Tibial nerve (tissue), 4 donors: ENCODE measurements at places on chromosomes 6 and 20. TPM values are rescaled to one million over a fixed set of nuclear protein-coding genes. Genes with fewer than 3 reads are reported as not detected.

GRCh38 chr6:92864966-92865555 is 554.3 kb downstream of the EPHA7 start:
- DNase-seq = no peak

GRCh38 chr6:167815296-167815980 is 11.3 kb upstream of the AFDN start:
- DNase-seq = no peak

The VGLL2 gene
- not detected for total RNA-seq

- no peak for DNase-seq
Observed at GRCh38 chr20:59364611-59365010, 64.2 kb downstream of the EDN3 start.

DNA sequence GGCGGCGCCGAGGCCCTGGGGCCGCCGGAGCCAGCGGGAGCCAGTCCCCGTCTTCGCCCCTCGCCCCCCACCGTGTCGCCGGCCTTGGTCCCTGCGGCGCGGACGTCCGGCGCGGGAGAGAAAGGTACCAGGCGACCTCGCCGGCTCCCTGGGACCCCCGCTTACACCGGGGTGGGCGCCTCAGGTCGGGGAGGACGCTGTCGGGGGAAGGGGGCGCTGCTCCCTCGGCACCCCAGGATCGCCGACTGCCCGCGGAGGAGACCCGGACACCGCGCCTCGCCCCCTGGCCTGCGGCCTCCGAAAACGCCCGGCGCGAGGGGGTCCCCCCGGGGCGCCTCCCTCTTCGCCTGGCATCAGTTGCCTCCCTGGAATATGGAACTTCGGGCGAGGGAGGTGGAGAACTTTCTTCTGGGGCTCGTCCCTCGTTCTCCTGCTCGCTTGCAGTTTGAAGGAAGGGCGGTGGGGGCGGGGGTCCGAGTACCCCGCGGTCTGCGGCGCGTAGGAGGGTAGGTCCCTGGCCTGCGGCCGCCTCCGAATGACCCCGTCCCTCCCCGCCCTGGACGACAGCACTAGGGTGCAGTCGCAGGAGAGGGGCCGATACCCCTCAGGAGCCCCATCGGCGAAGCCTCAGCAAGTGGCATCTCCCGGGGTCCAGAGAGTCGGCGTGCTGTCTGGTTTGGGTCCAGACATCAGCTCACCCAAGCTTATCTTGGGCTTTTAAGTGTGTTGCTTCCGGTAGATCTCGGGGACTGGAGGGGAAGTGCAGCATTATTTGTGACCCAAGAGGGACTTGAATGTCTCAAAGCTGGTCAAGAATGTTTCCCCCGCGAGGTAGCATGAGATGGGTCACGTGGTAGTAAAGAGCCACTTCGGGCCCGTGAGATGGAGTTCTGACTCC is 549 bp downstream of the ANKRD6 start:
- no peak for DNase-seq

DNA sequence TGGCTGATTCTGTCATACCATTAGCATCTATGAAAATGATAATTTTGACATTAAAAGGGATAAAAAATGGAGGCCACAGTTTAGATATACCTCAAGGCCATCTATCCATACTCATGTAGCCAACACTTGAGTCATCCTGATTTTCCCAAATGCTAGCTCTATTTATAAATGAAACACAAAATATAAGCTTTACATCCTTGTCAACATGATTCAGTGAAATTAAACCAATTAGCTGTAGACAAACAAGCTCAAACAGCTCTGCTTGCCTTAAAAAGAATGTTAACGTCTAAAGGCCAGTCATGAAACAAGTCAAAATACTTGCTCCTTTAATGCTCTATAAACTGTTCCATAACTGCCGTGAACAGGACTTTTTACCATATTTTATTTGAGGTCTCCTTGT is 40.3 kb downstream of the ABRACL start:
- no peak for DNase-seq

GRCh38 chr6:27777614-27778355 is 134.4 kb downstream of the OR2B2 start:
- no peak for DNase-seq

- DNase-seq = no peak
Observed at GRCh38 chr6:54601600-54602300, 244.8 kb upstream of the FAM83B start.

DNA sequence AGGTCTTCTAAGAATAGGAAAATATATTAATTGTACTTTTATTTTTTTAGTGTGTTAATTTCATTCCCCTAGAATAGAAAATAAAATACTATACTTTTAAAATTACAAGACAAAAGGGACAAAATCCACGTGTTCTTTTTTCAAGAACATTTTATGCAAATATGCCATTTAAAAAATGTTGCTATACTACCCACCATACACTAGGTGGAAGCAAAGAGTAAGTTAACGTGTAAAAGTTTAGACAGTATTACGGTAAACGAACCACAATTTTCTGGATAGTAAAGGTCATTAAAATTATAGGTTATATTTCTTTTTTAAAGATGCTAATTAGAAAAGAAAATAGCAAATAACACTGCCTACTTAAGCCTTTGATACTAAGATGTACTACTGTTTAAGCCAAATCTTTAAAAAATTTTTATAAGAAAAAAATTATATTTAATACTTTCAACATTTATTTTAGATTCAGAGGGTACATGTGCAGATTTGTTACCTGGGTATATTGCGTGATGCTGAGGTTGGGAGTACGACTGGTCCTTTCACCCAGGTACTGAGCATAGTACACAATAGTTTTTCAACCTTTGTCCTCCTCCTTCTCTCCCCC is 287.6 kb downstream of the PHF3 start:
- no peak for DNase-seq

DNA sequence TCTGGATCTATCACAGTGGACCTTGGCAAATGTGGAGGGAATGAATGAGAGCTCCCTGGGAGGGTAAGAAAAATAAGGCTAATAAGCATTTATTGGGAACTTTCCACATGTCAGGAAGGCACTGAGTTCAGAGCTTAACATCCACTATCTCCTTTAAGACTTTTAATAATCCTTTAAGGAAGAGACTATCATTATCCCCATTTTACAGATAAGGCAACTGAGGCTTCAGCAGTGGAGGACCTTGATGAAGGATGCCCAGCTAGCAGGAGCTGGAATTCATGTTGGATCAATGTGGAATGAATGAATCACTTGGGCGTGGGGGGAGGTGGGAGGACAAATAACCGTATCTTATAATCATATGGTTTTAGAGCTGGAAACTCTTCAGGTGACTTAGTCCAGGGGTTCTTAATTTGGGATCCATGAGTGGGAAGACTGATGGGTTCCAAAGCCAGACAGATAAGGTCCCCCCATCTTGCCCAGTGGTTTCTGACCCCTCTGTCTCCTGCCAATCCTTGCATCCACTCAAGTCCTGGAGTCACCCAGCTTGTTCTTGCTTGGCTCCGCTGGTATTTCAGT is 54.9 kb downstream of the CD40 start:
- DNase-seq = no peak

DNA sequence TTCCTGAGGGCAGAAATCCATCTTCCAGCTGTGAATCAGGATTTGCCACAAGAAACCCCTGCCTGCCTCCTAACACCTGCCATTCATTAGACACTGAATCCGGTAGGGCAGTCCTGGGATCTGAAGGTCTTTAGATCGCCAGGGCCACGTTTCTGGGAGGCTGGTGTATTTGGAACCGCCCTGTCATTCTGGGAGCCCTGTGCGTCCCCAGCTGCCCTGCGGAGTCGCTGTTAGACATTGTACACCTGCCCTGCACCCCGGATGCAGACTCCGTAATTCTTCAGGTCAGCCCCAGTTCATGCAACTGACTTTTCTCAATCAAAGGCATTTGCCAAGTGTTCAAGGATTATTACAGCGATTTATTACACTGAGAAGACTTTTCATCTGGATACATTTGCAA is 193.2 kb downstream of the TBC1D7 start:
- DNase-seq = no peak

The GSTA2 gene
- total RNA-seq = not detected

DNA sequence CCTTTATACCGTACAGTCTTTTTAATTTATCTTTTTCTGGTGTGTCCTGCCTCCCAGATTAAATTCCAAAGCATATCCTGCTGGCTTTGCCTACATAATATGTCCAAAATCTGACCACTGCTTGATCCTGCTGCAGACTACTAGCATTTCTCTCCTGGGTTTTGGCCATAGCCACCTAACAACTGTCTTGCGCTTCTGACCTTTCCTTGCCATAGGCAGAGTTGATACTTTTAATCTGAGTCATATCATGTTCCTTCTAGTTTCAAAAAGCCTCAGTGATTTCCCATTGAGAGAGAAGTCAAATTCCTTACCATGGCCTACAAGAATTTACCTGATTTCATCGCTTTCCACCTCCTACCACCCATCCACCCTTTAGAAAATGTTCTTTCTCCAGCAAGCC is 104.8 kb downstream of the BCKDHB start:
- no peak for DNase-seq

- no peak for DNase-seq
Observed at GRCh38 chr20:46699651-46700359, 9.6 kb upstream of the SLC2A10 start.

GRCh38 chr6:22444330-22444729 is 125.0 kb upstream of the HDGFL1 start:
- no peak for DNase-seq

DNA sequence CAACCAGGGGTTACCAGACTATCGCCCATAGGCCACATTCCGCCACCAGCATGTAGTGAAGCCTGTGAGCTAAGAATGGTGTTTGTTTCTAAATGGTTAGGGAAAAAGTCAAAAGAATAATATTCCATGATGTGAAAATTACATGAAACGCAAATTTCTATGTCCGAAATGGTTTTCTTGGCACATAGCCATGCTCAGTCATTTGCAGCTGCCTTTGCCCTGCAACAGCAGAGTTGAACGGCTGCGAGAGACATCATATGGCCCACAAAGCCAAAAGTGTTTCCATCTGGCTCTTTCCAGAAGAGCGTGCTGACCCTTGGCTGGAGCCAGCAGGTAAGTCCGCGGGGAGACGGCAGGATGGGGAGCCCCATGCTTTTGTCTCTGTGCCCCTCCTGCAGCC is 60.7 kb downstream of the FAM120B start:
- no peak for DNase-seq

The ENPP4 gene
- 19.2 TPM for total RNA-seq

DNA sequence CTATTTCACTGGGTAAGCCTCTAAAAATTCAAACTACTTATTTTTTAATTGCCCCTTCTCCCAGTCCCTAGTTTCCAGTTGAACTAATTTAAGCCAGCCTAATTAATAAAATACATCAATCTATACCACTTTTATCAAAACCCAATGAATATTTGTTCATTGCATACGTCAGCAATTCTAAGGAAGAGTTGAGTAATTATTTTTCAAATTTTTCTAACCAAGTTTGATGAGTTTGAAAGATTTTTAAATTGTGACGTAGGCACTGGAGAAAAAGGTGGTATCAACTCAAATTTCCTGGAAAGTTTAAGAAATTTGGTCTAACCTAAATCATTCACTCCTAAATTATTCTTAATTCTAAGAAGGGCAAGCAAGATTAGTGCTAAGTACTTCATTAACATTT is 35.7 kb downstream of the COL21A1 start:
- DNase-seq = no peak

DNA sequence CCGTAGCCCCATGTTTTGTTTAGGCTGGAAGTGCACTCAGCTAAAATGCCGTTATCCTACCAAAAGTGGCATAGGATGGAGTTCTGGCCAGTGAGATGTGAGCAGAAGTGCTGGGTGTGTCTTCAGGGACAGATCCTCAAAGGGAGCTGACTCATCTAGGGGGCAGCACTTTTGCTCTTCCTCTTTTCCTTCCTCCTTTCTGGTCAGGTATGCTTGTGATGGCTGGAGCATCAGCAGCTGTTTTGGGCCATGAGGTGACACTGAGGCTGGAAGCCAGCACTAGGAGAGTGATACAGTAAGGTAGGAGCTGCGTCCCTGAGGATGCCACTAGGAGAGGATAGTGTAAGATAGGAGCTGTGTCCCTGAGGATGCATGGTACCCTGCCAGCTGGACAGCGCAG is 4.6 kb upstream of the OSBPL2 start:
- no peak for DNase-seq

GRCh38 chr20:61184194-61184593 is 67.9 kb upstream of the CDH4 start:
- DNase-seq = no peak

GRCh38 chr20:35791821-35792220 is 20.0 kb downstream of the PHF20 start:
- DNase-seq = no peak

The PLN gene
- 11.7 TPM for total RNA-seq

The MACROD2 gene
- total RNA-seq = 4.0 TPM

The HAO1 gene
- total RNA-seq = not detected

GRCh38 chr20:58882704-58883089 is 30.2 kb downstream of the GNAS start:
- no peak for DNase-seq

DNA sequence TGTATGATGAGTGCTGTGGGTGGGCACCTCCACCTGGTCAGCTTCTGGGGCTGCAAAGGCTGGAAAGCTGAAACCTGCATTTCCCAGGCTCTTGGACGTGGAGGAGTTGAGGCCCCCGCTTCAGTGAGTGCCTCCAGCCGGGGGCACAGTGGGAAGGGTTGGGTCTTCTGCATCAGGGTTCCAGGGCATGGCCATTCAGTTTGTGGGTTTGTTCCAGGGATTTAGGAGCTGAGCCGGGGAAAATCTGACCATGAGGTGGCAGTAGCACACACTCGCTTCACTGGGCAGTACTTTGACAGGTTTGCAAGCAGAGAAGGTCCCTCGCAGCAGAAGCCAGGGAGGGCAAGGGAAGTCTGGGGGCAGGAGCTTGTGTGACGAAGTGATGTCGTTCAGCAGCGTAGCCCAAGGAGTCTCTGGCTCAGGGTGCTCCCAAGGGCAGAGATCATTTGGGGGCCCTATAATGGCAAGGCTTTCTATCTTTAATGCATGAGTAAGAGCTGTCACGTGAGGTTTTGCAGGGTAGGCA is 69.5 kb upstream of the SULF2 start:
- DNase-seq = no peak

GRCh38 chr20:44471481-44471882 is 4.2 kb upstream of the TTPAL start:
- DNase-seq = no peak

GRCh38 chr20:6595704-6596103 is 171.8 kb upstream of the BMP2 start:
- no peak for DNase-seq

DNA sequence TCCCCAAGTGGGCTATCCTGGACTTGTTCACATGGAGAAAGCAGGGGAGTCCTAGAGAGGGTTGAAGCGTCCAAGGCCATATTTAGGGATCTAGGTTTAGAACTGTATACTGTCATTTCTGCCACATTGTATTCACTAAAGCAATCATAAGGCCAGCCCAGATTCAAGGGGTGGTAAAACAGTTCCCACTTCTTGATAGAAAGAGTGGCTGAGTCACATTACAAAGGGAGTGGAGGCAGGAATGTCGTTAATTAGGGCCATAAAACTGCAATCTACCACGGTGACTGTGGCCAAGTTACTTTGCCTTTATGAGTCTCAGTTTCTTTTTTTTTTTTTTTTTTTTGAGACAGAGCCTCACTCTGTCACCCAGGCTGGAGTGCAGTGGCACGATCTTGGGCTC is 7.4 kb upstream of the UBR2 start:
- no peak for DNase-seq

- no peak for DNase-seq
Observed at GRCh38 chr6:43033496-43034189, 12.2 kb downstream of the RRP36 start.

- no peak for DNase-seq
Observed at GRCh38 chr6:144053601-144054000, 41.8 kb downstream of the SF3B5 start.

- DNase-seq = no peak
Observed at GRCh38 chr20:38387953-38388352, 41.7 kb downstream of the LBP start.
